Spleen (tissue), 13 donors: ENCODE measurements at places on chromosomes 7 and 10. TPM values are rescaled to one million over a fixed set of nuclear protein-coding genes. Genes with fewer than 3 reads are reported as not detected.

The NAT16 gene
- not detected for total RNA-seq

DNA sequence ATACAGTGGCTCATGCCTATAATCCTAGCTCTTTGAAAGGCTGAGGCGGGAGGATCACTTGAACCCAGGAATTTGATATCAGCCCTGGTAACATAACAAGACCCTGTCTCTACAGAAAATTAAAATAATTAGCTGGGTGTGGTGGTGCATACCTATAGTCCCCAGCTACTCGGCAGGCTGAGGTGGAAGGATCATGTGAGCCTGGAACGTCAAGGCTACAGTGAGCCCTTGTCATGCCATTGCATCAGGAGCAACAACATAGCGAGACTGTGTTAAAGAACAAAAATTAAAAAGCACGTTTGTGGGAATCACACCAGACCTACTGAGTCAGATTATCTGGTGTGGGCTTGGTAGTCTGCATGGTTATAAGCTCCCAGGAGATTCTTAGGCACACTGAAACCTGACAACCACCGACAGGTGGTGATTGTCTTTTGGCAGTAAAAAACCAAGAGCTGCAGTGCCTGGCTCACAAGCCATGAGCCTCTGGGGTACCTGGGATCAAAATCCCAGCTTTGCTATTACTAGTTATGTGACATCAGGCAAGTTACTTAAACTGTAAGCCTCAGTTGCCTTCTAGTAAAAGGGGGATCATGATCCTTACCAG, 146.9 kb downstream of the SND1 start:
- no peak for DNase-seq

GRCh38 chr10:59098387-59098786, 78.1 kb upstream of the PHYHIPL start:
- no peak for DNase-seq

DNA sequence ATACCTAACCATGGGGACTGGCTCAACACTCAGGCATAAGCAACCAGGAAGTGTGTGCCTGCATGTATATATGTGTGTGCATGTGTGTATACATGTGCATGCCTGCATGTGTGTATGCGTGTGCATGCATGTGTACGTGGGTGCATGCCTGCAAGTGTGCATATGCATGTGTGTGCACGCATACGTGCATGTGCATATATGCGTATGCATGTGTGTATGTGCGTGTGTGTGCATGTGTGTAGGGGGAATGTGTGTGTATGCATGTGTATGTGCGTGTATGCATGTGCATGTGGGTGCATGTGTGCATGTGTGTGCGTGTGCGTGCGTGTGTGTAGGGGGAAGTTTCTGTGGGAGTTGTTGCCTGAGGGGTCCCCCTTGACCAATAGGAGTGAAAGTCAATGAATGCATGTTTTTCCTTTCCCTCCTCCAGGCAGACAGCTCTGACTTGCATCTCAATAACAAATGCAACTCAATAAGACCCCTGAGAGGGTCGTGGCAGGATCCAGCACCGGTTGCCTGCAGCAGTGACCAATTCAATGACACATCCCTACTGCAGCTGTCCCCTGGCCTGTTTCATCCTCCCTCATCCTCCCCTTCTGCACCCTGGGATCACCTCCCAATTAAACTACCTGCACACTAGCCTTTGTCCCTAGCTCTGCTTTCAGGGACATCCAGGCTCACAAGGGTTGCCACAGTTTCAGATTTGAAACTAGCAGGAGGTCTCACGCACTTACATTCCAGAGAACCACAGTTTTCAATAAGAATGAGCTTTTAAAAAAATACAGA, 27.0 kb upstream of the FZD8 start:
- DNase-seq = no peak

The KIFBP gene
- total RNA-seq = 17.9 TPM

DNA sequence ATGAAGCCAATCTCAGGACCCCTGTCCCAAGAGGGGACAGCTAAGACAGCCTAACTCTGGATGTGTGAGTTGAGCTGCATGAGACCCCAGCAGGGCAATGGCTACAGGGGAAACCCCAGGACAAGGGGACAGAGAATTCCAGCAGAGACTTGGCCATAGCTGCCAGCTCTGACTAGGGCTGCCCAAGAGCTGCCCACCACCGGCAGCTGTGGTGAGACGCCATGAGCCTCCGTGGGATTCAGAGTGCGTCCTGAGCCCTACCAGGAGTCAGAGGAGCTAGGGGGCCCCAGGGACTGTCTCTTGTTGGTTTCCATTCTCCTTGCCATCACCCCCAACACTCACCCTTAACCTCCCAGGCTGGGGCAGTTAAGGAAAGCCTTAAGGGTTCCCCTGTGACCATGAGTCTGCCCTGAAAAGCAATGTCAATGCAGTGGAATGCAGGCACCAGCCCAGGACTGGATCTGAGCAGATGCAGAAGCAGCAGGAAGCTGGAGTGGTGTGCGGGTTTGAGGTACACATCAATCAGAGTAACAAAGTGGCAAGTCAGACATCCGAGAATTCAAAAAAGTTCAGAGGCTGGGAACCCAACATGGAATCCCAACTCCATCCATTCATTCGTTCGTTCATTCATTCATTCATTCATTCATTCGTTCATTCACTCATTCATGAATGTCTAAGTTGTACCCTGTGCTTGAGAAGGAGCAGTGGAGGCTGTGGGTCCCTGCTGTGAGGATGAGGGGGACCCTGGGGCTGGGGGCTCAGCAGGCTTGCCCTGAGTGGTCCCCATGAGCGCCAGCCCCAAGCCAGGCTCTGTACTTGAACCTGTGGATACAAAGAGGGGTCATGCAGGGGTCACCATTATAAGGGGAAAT, 52.9 kb downstream of the C10orf120 start:
- DNase-seq = peak; percentile 60

DNA sequence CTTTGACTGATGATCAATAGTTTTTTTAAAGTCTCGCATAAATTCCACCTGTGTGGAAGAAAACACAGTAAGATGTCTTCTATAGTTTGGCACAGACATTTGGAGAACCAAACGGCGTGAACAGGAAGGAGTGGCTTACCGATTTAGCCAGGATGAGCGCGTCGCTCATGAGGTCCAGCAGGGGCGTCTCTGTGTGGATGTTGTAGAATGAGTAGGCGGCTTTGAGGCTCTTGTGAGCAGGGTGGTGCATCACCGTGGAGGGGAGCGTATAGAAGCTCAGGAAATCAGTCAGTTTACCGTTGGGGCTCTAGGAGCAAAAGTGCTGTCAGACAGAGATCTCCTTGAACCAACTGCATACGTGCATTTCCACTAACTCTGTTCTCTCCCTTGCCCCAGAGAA, 15.5 kb downstream of the RPP38 start:
- no peak for DNase-seq

DNA sequence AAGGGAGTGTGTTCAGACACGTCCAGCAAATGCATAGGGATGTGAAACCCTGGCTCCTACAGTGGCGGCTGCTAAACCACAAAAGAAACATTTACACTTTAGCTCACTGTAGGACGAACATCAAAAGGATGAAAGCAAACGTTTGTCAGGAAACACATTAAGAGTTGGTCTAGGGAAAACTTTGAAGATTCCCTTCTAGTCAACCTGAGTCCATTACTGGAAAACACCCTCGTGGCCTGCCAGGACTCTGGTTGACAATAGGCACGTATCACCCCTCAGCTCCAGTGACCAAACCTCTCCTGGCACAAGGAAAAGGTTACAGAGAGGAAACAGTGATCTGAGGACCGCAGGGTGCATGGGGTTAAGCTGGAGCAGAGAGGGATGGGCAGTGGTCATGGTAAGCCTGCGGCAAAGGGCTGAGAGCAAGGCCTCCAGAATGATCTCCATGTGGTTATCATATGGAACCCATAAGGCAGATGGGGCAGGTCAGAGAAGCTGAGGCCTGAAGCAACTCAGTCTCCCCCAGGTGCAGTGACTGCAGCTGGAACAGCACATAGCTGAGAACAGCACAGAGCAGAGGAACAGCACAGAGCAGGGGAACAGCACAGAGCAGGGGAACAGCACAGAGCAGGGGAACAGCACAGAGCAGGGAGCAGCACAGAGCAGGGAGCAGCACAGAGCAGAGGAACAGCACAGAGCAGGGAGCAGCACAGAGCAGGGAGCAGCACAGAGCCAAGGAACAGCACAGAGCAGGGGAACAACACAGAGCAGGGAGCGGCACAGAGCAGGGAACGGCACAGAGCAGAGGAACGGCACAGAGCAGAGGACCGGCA, 49.9 kb downstream of the CHST15 start:
- DNase-seq = peak; percentile 78

DNA sequence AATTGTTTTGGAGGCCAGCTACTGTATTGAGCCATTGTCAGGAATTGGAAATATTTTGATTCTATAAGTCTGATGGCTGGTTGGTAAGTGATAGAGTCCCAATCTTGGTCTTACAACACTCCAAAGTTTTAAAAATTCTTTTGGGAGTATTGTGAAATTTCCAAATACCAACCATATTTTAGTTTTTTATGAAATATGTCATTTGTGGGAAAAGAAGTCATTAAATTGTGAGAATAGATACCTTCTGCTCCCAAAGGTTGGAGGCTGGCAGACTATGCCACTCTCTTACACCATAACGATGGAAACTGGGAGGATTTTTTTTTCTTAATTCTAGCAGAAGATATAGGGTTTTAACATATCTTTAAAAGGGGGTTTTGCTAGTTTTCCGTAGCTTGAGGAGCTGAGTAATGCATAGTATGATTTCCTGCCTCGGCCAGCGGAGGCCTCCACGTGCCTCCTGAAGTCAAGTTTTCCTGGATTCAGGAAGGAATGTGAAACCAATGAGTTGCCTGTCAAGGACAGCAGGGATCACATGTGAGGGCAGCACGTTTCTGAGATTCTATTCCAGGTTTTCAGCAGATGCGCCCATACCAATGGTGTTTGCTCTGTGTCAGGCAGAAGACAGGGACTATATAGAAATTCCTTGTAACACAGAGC, 92.2 kb upstream of the LAMB4 start:
- no peak for DNase-seq

The FFAR4 gene
- total RNA-seq = not detected

DNA sequence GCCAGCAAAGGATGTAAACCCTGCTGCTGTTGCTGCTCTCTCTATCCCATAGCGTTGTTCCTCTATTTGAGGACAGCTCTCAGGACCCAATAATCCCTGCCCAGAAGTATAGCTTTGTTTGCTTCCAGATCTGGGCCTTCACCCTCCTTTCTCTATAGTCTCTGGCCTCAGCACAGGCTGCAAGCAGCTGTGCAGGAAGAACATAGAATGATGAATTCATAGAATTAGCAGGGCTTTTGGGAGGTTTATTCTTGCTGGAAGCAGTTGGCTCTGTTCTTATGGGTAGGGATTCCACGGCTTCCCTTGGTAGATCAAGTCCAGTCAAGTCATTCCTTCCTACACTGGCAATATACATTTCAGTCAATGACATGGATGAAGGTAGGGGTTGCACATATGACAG, 354.7 kb downstream of the HPSE2 start:
- no peak for DNase-seq

- DNase-seq = no peak
Measured at GRCh38 chr7:106964466-106964865, 80.0 kb upstream of the PRKAR2B start.

The TMEM225B gene
- not detected for total RNA-seq

DNA sequence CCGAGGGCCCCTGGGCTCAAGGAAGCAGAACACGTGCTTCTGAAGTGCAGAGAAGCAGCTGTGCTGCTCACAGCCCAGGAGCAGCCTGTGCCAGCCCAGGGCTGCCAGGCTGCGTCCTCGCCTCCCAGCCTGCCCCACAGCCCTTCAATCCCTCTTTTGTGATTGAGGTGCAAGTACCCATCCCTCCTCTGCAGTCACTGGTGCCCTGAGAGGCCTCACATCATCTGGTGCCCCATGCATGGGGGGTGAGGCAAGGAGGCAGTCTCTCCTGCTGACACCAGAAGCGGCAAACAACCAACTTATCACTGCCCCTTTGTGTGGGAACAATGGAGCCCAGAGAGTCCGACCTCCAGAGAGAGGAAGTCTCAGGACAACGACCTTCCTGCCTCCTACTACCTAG, 49.8 kb upstream of the FGFR2 start:
- peak; percentile 46 for DNase-seq

- DNase-seq = peak; percentile 41
Measured at GRCh38 chr10:77827366-77827765, 99.2 kb downstream of the DLG5 start.

The DRGX gene
- total RNA-seq = not detected

- DNase-seq = no peak
Measured at GRCh38 chr10:51129946-51130544, 55.8 kb downstream of the PRKG1 start.

The SFTPA1 gene
- total RNA-seq = not detected

DNA sequence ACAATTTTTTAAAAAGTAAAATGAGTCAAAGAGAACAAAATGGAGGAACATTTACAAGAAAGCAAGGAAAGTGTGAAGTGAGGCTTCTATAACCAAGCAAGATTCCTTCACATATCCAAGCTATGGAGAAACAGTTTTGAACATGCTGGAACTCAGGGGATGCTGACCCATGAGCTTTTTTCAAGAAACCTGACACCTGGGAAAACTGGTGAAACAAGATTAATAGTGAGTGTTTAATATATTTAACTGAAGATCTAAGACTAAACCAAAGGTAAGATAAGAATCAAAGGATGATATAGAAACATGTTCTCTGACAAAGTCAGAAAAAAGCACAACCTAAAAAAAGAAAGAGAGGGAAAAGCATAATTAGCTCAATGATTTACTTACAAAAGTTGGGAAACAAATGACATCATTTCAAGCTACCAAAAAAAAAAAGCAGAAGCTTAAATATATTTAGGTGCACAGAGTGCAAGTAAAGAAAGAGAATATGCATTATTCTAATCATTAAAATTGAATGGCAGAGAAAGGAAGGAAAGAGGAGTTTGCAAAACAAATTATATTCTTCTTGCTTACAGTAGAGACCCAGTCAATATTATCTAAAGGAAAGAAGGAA, 24.9 kb downstream of the C7orf25 start:
- DNase-seq = no peak

DNA sequence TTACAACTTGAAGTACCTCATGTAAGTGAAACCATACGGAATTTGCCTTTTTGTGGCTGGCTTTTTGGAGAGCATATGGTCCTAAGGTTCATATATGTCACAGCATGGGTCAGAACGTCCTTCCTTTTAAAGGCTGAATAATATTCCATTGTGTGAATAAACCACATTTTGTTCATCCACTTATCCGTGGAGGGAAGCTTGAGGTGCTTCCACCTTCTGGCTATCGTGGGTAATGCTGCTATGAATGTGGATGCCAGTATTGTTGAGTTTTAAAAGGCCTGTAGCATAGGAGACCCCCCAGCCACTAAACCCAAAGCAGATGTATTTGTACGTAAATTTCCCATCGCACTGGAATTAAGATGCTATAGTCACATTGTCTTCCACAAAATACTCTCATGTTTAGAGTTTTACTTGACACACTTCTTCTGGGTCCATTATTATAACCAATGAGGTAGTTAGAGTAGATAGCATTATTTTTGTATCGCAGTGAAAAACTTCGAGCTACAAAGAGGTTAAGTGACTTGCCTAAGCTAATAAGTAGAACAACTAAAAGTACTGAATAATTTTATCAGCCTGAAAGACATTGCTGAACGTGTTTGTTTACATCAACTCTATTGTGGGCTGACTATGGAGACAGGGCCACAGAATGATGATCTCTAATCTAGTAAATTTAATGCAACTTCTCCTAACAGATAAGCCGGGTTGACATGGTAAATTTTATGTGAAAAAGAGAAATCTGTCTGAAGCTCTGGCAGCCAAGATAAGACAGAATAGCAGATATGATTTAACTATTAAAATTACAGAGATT, 183.0 kb upstream of the CTBP2 start:
- DNase-seq = no peak

- DNase-seq = no peak
Measured at GRCh38 chr7:74029089-74029785, 1.3 kb downstream of the ELN start.

The KCNH2 gene
- total RNA-seq = 4.5 TPM

- DNase-seq = peak; percentile 87
Measured at GRCh38 chr7:99141841-99142726, 1.8 kb downstream of the SMURF1 start.
